ENCODE measurements at places on chromosomes 2 and 18.

GRCh38 chr2:191803007-191803406 lies 43.9 kb downstream of the CAVIN2 start:
- DNase-seq = no peak

DNA sequence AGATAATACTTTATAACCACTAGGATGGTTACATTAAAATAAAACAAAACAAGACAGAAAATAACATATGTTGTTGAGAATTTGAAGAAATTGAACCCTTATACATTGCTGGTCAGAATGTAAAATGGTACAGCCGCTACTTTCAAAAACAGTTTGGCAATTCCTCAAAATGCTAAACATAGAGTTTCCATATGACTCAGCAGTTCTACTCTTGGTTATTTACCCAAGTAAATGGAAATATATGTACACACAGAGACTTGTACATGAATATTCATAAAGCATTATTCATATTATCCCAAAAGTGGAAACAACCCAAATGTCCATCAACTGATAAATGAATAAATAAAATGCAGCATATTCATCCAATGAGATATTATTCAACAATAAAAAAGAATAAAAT lies 92.5 kb upstream of the LRATD1 start:
- no peak for DNase-seq

GRCh38 chr2:225171350-225171749 lies 129.1 kb upstream of the DOCK10 start:
- DNase-seq = no peak

GRCh38 chr18:63970809-63971205 lies 926 bp downstream of the SERPINB8 start:
- peak; percentile 70 for DNase-seq

- DNase-seq = no peak
Observed at GRCh38 chr2:241992753-241993152, 123.2 kb downstream of the RTP5 start.

- no peak for DNase-seq
Observed at GRCh38 chr2:163943403-163944346, 207.9 kb upstream of the FIGN start.

DNA sequence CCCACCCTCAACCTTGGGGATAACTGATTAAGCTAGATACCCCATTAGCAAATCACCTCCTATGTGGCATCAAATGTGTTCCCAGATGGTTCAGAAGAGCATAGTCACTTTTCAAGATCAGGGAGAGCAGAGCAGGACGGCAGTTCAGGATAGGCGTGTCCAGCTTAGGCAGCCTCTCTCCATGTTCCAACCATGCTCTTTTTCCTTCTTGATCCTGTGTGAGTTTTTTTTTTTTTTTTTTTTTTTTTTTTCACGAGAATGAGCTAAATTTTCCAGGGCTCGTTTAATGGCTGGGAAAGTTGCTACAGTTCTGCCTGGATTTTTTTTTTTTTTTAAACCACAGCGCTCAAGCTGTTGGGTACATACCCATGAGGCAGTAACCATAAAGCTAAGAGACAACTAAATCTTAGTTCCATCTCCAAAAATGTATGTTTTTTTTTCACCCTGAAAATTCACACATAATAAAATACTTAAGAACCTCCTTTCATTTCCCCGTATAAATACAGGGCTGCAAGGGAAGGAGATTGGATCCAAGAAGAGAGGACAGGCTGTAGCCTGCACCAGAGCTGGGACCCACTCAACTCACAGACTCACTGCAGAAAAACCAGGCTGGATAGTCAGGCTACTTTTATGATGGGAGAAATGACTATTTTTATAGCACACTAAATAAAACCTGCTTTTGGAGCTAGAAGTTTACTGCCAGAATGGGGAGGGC lies 244.3 kb downstream of the SETBP1 start:
- DNase-seq = no peak

- DNase-seq = no peak
Observed at GRCh38 chr18:60266558-60266957, 106.0 kb downstream of the MC4R start.

GRCh38 chr2:221572219-221572820 lies at the start of gene EPHA4:
Gene EPHA4 (minus strand): TSS chr2:221572304. CDS start chr2:221572248, 56 bp downstream.
- DNase-seq = peak; percentile 69

DNA sequence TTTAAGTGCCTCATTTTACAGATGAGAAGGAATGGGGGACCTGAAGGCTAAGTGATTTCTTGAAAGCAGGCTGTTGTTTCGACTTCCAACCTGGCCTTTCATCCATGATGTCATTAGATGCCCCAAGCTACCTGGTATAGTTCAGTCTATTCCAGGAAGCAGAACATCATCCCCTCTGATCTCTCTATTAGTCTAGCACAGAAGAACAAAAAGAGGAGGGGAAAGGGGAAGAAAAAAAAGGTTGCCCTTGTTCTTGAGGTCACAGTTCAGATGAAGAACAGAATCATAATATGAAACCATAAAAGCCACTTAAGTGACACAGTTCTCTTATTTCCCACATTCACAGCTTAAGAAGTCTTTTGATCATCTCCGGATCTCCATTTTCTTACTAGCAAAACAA lies 386.2 kb upstream of the HNRNPA3 start:
- no peak for DNase-seq

GRCh38 chr18:73153271-73153670 lies 285.5 kb upstream of the NETO1 start:
- no peak for DNase-seq
